ENCODE measurements at places on chromosomes 6 and 20.

DNA sequence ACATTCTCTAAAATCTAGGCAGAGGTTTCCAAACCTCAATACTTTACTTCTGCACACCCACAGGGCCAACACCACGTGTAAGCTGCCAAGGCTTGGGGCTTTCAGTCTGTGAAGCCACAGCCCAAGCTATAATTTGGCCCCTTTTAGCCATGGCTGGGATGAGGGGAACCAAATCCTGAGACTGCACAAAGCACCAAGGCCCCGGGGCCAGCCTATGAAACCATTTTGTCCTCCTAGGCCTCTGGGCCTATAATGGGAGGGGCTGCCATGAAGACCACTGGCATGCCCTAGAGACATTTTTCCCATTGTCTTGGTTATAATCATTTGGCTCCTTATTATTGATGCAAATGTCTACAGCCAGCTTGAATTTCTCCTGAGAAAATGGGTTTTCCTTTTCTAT is 513.0 kb upstream of the ADGRB3 start:
- DNase-seq: no peak

DNA sequence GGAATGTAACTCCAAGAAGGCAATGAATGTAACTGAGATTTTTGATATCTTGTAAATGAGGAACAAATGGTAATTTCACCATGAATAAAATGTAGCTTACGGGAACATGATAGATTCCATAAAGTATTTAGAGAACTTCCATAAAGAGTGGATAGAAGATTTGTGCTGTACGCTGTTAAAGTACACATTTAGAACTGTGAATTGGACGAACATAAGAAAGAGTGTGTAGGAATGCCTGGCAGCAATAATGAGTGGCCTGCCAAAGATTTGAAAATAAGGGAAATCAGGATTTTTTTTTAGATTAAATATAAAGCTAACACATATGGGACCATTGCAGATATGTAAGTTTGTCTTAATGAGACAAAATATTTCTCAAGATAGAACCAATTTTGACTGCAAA is 1153.3 kb upstream of the EYS start:
- no peak for DNase-seq

DNA sequence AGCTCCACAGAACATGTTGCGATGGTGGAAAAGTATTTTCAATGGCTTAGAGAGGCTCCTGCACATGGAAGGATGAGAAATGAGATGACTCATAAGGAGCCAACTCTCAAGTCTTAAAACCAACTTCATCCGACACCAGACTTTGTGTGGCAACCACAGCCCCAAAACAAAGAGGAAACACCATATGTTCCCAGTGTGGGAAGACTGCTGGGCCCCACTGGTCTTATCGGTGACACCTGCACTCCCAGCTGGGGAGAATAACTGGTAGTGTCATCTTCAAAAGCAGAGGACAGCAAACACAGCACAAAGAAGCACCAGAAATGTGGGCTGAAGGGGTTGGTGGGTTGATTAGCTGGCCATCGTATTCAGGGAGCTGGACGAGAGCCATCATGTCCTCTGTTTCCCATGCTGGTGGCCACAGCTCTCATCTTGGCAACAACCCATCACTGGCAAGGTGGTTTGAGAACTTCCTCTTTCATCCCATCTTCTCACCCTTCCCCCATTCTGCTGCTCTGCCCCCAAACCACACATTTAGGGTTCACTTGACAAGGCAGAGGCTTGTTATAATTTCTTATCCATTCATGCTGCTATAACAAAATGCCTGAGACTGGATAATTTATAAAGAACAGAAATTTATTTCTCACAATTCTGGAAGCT is 46.0 kb upstream of the TASP1 start:
- DNase-seq: peak; percentile 10

DNA sequence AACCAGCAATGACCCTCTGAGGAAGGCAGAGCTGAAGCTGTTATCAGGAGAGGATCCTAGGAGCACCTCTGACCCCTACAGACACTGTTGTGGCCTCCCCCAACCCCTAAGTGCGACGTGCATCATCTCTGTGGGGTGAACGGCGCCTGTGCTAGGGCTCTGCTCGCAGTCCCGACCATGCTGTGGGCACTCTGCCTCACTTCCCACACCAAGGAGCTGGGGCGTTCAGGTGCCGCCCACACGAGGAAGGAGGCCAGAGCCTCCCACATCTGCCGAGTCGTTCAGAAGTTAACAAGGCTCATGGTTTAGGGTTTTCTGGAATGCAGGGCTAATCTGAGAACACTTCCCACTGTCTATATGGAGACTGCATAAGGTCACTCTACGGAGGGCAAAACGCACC is 62.1 kb downstream of the GINS1 start:
- DNase-seq: no peak

DNA sequence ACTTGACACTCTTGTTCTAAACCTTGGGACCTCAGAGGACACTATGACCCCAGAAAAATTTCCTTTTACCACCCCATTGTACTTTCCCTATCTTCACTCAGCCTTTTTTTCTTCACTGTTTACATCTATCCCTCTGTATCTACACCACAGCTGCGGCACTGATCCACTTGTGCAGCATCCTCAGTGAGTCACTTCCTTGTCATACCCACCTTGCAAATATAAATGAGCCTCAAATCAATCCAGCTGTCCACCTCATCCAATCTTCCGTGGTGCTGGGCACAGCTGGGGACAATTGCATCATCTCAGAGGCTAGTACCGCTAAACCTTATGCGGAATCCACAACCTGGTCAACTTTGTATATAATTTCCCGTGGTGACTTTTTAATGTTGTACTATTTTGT is 710.5 kb downstream of the QKI start:
- DNase-seq: no peak

DNA sequence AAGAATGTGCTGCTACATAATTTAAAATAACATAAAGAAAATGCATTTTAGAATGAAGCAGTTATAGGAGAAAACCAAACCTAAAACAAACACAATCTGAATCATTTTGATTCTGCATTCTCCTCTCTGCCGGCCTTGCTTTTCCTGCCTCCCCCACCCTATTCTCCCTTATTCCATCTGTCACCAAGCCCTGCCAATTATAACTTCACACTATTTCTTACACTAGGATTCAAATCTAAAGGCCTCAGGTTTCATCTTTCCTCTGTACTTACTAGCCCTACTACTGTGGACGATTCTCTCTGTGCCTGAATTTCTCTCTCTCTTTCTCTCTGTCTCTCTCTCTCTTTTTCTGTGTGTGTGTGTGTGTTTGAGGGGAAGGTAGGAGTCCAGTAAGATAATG is 18.7 kb upstream of the PRIM2 start:
- no peak for DNase-seq

- DNase-seq: no peak
Observed at GRCh38 chr20:23350904-23351838, 580 bp downstream of the NXT1 start.

DNA sequence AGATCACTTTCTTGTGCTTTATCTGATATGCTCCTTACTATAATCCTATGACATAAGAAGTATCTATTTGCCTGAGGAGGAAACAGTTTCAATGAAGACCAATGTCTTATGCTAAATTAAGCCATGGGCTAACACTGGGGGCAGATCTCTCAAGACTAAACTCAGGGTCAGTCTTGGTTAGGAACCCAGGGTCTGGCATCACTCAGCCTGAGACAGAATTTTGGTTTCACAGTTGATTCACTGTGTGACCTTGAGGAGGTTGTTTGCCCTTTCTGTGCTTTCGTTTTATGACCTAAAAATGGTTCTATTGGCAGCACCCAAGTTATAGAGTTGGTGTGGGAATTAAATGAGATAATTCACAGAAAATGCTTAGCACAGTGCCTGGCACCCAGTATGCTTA is 4.9 kb upstream of the BCAS1 start:
- DNase-seq: no peak

GRCh38 chr6:46411456-46412197 is 79.6 kb downstream of the RCAN2 start:
- no peak for DNase-seq

DNA sequence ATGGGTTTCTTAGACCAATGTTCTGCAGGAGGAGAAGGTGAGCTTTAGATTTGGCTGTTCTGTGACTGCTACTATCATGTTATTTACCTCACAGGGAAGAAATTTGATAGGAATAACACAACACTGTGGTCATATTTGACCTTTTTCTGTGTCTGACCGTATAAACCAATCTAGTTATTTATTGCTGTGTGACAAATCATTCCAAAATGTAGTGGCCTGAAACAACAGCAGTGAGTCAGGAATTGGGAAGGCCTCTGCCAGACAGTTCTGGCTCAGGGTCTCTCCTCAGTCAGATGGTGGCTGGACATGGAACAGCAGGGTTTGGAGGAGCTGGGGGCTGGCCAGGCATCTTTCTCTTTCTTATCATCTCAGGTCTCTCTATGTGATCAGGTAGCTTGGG is 33.0 kb downstream of the RIPOR2 start:
- DNase-seq: no peak

DNA sequence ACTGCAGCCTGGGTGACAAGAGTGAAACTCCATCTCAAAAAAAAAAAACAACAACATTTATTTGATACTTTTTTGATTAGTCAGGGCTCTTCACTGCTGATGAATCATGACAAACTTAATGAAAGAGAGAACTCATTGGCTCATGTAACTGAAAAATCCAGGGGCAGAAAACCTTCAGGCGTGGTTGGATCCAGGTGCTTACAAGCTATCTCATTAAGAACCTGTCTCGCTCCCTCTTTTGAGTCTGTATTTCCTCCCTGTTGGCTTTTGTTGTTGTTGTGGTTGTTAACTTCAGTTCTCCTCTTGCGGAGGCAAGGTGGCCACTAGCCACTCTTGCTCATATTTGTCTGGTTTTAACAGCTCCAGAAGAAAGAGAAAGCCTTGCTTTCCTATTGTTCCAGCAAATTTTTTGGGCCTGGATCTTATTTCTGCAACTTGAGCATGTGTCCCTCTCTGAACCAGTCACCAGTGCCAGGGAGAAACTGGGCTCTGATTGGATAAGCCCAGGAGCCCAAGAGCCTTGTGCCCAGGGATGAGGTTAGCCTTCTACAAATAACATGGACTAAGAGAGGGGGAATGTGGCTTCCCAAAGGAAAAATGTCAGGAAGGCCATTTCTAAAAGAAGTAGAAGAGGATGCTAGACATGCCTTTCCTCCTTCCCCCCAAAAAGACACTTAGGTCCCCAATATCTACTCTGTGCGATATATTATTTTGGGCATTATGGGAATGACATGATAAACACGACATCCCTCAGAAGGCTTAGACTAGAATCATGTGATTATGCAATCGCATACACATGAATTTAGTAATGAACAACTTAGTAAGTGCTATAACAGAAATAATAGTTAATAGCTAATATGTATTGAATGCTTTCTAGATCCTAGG is 64.5 kb downstream of the PHACTR2 start:
- DNase-seq: no peak

DNA sequence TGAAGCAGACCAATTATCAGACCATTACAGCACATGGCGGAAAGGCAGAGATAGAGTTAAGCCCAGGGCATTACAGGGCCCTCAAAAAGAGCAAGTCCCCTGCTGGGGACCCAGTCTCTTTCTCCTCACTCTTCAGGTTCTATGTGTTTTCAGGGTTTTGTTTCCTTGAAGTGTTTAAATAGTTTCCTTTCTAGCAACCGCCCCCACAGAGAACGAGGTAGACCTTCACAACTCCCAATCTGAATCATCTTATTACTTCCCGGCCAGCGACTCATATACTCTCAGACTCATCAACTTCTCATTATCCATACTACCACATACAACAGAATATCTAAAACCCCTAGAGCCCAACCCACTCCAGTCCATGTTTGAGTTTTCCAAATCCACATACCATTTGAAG is 526.6 kb upstream of the ARID1B start:
- no peak for DNase-seq

DNA sequence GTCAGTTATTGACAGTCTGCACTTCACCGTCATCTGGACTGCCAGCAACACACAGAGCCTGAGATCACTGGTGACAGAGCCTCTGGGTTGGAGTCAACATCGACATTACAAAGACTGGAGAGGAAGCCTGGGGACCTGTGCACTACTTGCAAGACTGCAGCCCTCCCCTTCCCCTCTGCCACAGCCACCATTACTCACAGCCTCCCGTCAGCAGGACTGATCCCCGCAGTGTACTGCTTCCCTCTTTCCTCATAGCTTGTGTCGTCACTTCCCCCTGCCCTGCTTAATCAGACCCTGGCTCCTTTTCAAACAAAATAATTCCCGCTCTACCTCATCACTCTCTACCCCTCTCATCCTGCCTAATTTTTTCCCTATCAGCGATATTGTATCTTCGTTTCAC is 235.5 kb upstream of the KCNQ5 start:
- DNase-seq: no peak

DNA sequence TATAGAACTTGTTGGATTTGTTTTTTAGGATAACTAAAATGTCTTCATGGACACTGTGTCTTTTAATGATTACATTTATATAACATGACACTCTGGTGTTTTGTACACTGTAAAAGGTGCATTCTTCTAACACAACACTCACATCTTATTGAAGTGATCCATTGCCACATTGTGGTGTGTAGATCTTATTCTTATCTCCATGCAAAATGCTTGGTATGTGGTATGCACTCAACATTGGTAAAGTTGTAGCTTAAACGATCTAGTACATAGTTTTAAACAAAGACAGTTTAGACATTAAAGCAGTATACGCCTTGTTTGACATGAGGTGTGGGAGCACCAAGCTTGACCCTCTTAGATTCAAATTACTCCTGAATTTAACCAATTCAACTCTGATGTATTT is 84.7 kb downstream of the SASH1 start:
- no peak for DNase-seq
